ENCODE measurements at places on chromosomes 12 and 14.

DNA sequence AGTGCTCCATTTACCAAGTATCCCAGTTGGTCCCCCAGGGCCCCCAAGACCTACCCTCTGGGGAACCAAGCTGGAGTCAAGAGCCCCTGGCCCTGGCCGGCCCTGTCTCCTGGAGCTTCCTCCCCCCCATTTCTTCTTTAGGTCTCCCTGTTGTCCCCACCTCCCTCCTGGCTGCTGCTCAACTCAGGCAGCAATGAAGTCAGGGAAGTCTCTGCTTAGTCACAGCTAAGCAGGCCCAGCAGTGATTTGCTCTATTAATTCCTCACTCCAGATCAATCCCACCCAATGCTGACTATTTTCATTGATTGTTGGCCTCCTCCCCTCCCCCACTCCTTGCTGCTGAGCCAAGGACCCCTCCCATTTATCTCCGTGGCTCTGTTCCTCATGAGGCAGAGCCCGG is 28.3 kb downstream of the VSX2 start:
- DNase-seq, result no peak

- no peak for DNase-seq
Observed at GRCh38 chr14:38901791-38902190, 201.2 kb downstream of the SEC23A start.

GRCh38 chr12:59240048-59240447 is 319.7 kb upstream of the LRIG3 start:
- no peak for DNase-seq

- no peak for DNase-seq
Observed at GRCh38 chr12:29389295-29389919, 8.4 kb upstream of the ERGIC2 start.

DNA sequence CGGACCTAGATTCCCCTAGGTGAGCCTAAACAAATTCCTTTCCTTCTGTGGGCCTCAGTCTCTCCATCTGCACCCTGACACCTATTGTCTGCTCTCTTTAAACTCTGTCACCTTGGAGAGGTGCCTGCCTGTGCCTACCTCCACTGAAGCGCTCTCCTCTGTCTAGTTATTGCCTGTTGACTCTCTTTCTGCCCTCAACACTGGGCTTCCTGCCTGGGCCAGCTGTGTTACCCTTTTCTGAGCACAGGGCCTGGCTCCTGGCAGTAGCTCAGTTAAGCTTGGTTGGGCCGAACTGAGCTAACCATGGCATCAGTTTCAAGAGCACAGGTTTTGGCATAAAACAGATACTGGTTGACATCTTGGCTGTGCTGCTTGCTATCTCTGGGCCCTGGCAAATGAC is 43.5 kb downstream of the PRMT8 start:
- no peak for DNase-seq
